RCC 7860 (cell line): ENCODE measurements at places on chromosomes 3 and 15.

- DNase-seq: no peak
These were observed 252.5 kb downstream of the ISL2 start for GRCh38 chr15:76588811-76589747.

DNA sequence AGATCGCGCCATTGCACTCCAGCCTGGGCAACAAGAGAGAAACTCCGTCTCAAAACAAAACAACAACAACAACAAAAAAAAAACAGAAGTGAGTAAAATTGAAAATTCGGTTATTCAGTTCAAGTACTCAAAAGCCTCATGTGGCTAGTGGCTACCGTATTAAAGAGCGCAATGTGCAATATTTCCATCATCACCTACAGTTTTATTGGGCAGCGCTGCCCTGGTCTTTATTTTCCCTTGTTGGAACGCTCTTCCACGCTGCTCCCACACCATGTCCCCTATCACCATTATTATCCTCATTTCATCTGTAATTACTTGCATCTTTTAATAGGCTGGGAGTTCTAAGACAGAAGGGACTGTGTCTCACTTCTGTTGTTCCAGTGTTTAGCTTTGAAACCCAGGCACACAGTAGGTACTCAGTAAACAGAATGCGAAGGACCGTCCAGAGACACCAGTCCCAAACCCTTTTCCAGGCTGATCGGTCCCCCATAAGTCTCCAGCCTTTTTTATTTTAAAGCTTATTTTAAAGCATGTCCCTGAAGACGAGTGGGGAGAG is 423 bp upstream of the HACD3 start:
- no peak for DNase-seq

- DNase-seq: no peak
These were observed 8.1 kb upstream of the SLC9A9 start for GRCh38 chr3:143856252-143856970.

- no peak for DNase-seq
These were observed 30.2 kb upstream of the LAMP3 start for GRCh38 chr3:183192650-183193300.

GRCh38 chr3:142077859-142078500 is 71.4 kb downstream of the TFDP2 start:
- no peak for DNase-seq

DNA sequence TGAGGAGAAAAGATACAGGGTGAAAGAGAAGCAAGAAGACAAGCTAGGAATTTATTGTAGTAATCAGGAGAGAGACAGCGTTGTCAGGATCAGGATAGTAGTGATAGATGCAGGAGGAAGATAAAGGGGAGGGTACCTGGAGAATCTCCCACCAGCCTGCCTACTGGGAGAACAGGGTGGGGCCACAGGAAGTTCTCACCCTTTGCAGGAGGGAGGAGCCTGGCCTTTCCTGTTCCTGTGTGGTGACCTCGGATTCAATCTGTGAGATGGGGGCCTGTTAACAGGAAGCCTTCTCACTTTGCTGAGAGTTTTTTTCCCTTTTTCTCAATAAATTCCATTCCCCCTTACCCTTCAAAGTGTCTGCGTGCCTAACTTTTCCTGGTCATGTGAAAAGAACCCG is 37.6 kb downstream of the GMPS start:
- DNase-seq: no peak

GRCh38 chr3:172171396-172172075 is 132.2 kb downstream of the FNDC3B start:
- DNase-seq: no peak

GRCh38 chr15:47711655-47712054 is 5.7 kb upstream of the SEMA6D start:
- DNase-seq: no peak

- DNase-seq: no peak
These were observed 32.3 kb upstream of the LRRC58 start for GRCh38 chr3:120381503-120381902.

DNA sequence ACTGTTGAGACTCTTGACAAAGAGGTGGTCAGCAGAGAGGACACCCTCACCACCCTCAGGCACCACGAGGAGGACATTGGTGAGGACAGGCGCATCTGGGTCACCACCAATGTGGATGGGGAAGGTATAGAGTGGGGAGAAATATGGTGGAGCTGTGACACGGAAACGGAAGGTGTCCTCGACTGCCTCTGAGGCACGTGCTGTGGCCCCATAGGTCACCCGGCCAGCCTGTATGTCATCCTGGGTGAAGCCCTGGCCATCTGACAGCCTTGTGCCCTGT is 24.4 kb downstream of the CSPG4 start:
- DNase-seq: no peak

GRCh38 chr3:23611737-23612295 is 193.9 kb upstream of the UBE2E1 start:
- no peak for DNase-seq

- DNase-seq: no peak
These were observed 13.0 kb upstream of the APOD start for GRCh38 chr3:195596765-195597171.

DNA sequence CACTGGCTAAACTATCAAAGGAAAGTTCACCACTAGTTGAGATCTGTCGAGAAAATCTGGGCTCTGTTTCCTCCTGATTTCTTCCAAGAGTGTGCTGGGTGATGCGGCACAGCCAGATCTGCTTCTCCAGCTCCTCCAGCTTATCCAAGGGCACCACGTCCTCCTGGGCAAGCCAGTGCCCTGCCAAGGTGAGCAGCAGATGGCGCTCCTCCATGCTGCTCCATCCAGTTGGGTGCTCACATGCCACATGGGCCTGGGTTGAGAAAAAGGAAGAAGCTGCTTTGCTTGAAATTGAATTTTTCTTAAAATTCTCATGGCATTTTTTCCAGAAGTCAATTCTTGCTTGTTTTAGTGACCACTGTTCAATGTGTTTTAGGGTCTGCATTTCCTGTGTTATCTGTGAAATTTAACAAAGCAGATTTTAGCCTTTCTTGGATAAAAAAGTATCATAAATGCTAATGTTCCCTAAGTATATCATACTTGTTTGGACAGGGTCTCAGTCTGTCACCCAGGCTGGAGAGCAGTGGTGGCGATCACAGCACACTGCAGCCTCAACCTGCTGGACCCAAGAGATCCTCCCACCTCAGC is 47.3 kb downstream of the EIF3J start:
- DNase-seq: peak; percentile 24

GRCh38 chr15:30023798-30024295 is 58.9 kb upstream of the GOLGA8J start:
- no peak for DNase-seq

GRCh38 chr15:68231102-68231818 is 1.7 kb upstream of the CLN6 start:
- DNase-seq: no peak

DNA sequence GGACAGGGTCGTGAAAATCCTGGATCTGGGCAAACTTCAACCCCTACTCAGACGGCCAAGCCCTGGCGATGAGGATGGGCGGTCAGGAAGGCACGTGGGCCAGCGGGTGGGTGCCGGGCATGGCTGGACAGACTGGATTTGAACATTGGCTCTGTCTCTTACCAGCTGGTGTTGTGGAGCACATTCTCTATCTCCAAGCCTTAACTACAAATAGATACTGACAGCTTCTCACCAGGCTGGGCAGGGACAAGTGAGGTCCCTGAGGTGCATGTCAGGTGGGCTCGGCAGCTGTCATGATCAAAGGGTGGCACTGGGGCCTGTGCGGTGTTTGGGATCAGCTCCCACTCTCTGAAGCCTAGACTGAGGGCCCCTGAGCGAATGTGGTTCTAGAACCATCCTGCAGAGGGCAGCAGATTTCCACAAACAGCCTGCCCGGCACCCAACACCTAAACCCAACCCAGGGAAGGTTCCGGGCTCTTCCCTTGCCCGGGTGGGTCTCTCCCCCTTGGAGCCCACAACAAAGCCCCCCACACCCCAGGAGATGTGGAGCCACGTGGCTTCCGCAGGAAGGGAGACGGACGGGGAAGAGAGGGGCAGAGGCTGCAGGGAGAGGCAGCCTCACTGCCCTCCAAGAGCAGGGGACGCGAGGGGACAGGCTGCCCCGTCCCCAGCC is 58.4 kb downstream of the RGMA start:
- DNase-seq: peak; percentile 21

- DNase-seq: no peak
These were observed 190.3 kb upstream of the PFN2 start for GRCh38 chr3:150161011-150161410.

- DNase-seq: no peak
These were observed at the start of gene CDV3 for GRCh38 chr3:133573629-133574194. CDV3 (plus strand) TSS chr3:133573686; CDS start chr3:133574045, 359 bp downstream.
